GDM1 (cell line): ENCODE measurements at places on chromosomes 2 and 18.
A peak's percentile ranks its signal among the peaks of the same experiment; 100 is the strongest.

DNA sequence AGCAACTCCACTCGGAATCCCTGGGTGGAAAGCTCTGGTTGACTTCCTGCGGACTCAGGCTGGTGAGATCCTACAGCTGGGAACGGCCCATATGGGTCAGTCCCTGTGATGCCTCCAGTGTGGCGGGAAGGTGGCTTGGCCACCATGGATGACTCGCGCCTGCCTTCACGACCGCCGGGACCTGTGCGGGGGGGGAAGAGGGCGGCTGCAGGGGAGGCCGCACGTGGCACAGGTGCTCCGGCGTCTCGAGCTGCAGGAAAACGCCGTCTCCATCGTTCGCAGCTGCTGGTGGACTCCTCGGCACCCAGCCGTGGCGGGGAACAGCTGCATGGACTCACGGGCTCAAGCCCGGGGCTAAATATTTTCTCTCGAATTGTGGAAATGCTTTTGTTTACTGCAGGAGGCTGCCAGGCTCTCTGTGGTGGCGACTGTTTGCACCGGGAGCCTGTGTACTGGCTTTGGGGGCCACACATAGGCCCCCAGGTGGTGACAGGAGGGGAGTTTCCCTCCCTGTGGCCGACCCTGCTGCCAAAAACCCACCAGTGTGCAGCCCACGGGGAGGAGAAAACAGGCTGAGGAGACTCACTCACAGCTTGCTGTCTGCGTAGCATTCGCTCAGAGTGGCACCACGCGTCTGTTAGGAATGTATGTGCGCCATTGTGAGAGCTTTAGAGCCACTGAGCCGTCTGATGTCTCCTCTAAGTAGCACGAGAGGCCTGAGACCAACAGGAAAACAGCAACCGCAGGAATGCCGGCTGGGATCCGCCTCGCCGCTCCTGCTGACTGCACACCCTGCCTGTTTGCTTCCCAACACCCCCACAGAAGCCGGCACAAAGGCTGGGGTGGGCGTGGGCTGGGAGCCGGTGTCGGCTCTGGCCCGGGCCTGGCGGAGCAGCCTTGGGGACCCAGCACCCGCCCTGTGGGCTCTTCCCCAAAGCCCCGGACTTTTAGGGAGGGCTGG lies 89.2 kb downstream of the NFATC1 start:
- no peak for DNase-seq

DNA sequence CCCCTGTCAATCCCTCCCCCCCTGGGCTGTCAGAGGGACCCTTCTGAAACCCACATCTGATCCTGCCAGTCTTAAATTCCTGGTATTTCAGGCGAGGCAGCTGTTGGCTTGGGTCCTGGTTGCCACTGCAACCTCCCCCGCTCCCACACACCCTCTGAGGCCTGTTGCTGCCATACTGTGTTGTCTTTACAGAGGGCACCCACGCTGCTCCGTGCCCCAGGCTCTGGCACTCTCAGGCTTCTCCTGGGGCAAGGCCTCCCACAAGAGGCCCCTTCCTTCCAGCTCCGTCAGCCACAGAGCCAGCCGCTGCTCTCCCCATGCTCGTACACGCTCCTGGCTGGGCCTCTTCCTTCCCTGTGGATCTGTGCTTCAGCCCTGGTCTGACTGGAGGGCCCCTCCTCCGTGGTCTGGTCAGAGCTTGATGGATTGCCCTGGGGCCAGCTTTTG lies 8.6 kb downstream of the CABLES1 start:
- DNase-seq, result peak; percentile 62

GRCh38 chr18:30709595-30709994 lies 332.9 kb downstream of the DSC3 start:
- DNase-seq, result no peak

GRCh38 chr2:176692533-176692932 lies 423.3 kb downstream of the MTX2 start:
- DNase-seq, result no peak

DNA sequence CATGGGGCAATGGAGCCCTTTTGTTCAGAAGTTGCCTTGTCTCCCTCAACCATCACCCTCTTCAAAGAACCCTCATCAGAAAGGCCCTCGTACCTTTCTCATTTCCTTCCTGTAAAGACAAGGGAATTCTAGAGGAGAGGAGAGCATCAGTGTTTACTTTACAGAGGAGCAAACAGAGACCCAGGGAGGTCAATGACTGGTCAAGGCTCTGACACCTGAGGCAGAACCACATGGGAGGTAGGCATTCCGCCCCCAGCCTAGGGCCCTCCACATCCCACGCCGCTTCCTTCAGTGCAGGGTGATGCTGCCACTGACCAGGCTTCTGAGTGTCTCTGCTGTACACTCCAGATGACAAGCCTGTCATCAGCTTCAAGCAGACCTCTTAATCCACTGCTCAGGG lies 104.7 kb downstream of the NRP2 start:
- no peak for DNase-seq

DNA sequence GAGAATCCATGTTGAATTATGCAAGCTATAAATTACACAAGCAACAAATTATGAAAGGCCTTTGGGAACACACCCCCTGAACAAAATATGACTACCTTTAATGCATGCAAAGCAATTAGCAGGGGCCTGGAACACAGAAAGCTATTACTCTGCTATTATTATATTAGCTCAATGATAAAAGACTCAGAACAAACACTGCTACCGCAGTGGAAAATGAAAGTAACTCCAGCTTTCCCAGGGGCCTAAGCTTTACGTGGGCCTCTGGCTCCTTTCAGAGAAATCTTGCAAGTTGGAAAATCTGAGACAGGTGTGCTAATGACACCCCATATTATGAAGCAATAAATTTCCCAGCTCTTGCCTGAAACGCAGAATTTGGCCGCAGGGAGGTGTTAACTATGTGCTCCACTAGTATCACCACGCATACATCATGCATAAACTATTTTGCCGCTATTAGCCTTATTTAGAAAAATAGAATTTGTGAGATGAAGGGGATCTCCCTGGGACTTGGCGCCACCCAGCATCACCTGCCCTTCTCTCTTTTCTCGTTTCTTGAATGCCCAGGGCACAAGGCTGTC lies 321.6 kb upstream of the LYPD1 start:
- no peak for DNase-seq

- no peak for DNase-seq
Measured at GRCh38 chr2:7691961-7692656, 774.9 kb downstream of the RNF144A start.

DNA sequence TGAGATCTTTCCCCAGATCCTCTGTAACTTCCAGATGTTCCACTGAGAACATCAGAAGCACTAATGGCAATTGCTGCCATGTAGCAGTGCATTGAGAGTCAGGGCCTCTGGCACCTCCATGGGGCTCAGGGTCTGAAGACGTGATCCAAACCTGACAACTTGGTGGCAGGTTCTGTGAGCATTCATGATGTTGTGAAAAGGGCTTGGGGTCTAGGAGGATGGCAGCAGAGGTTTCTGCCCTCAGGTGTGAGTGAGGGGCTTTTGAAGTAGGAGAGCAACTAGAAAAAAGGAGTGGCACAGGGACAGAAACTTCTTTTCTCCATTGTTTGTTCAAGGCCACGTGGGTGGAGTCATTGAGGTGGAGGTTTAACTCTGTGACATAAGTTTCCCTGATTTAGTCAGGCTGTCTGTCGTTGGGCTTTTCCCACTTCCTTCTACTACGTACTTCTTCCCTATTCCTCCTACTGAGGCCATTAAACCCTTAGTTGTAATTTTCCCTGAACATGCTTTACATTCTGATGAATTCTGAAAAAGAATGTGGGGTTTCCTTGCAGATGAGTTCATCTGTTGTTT lies 13.1 kb downstream of the CFLAR start:
- no peak for DNase-seq

GRCh38 chr2:236236559-236237452 lies 27.4 kb downstream of the ASB18 start:
- no peak for DNase-seq

- no peak for DNase-seq
Measured at GRCh38 chr18:45619062-45619825, 4.0 kb downstream of the SLC14A2 start.

GRCh38 chr2:176514805-176515500 lies 245.7 kb downstream of the MTX2 start:
- no peak for DNase-seq

GRCh38 chr2:28717339-28717758 lies 34.3 kb upstream of the PPP1CB start:
- peak; percentile 49 for DNase-seq

GRCh38 chr2:49070716-49071115 lies 83.6 kb downstream of the FSHR start:
- no peak for DNase-seq

DNA sequence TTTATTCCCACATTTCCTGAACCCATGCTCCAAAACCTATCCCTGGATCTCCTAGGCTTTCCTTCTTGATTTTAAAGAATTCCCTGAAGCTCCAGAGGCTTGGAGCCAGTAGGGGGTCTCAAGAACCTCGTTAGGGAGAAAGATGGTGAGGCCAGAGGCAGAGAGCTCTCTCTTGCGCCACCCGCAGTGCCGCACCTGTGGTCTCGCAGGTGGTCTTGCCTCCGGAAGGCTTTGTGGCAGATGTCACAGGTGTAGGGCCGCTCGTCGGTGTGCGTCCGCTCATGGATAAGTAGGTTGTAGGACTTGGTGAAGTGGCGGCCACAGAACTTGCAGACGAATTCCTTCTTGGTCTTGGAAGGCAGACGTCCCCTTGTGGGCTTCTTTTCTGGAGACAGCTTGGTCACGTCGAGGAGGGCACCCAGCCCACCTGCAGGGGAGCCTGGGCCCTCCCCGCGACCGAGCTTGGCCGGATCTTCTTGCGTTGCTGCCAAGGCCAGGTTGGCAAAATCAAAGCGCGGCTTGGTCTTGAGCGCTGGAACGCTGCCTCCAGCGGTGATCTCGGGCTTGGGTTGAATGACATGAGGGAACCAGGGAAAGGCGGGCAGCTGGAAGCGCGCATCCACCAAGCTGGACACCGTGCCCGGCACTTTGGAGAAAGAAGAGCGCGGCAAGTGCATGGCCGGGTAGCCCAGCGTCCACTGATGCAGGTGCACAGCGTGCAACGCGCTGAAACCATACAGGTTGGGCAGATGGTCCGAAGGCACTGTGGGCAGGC lies 5.3 kb downstream of the OSR1 start:
- no peak for DNase-seq

- DNase-seq, result peak; percentile 83
Measured at GRCh38 chr2:2704428-2705090, 373.5 kb upstream of the MYT1L start.

DNA sequence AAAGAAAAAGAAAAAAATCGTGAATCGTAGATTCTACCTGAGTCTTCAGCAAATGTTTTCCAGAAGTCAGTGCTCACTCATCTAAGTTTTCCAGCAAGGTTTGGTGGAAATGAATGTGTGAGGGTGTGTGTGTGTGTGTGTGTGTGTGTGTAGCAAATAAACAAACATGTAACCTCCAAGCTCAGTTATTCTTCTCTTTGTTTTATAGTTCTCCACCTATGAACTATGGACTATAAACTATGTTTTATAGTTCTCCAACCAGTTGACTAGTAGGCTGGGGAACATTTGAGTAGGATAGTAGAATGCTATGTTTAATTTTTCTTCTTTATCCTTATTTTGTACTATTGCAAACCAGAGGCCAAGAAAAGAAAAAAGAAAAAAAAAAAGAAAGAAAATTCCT lies 44.6 kb upstream of the SERPINE2 start:
- no peak for DNase-seq

GRCh38 chr2:213806125-213806726 lies 522.0 kb downstream of the SPAG16 start:
- no peak for DNase-seq

GRCh38 chr18:39913672-39914366 lies 2041.2 kb upstream of the PIK3C3 start:
- no peak for DNase-seq

GRCh38 chr2:9673914-9674481 lies 43.2 kb upstream of the YWHAQ start:
- no peak for DNase-seq

GRCh38 chr18:28176698-28176947 lies 307 bp downstream of the CDH2 start:
- no peak for DNase-seq

- no peak for DNase-seq
Measured at GRCh38 chr2:207330912-207331311, 165.2 kb upstream of the KLF7 start.

GRCh38 chr2:218529990-218530389 lies 38.2 kb downstream of the USP37 start:
- no peak for DNase-seq

- no peak for DNase-seq
Measured at GRCh38 chr2:54599914-54600313, 123.5 kb upstream of the EML6 start.

DNA sequence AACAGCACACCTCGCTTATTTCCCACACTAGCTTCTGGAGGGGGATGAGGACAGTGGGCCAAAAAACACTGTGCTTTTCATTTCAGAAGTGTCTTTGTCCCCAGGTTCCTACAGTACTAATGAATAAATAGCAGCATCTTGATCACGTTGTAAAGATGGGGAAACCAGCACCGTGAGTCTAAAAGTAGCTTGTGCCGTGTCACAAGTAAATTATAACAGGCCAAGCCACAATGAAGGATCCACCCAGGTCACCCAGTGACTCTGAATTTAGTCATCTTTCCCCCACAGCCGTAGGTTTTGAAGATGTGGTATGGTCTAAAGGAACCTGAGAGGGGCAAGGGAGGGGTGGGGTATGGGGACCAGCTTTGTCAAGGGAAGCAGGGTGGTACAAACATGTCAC lies 8.8 kb downstream of the FZD7 start:
- no peak for DNase-seq

DNA sequence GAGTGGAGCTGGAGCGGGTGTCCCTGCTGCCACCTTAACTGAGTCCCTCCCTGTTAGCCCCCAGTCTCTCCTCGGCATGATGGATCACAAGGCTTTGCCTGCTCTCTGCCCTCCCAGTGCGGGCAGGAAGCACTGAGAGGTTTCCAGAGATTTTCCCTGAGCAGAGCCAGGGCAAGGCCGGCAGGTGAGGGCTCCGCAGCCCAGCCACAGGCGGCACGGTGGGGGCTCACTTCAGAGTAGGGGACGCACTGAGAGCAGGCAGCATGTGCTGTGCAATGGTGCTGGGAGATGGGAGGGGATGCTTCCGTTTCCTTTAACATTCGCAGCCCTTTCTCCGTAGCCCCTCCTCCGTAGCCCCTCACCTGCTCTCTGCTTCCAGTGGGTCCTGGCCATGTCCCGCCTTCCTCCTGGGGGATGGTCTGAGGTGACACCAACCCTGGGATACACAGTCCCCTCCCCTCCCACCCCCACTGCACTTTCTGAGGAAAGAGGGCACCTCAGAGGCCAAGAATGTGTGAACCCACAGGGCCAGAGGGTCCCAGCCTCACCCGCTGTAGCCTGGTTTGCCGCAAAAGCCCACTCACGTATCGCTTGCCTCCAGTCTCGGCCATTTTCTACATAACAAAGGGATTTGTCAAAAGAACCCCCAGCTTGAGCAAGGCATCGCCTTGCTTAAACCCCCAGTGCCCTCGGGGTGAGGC lies 10.7 kb downstream of the KCNF1 start:
- no peak for DNase-seq
